ENCODE measurements at places on chromosomes 4 and X. TPM values are rescaled to one million over a fixed set of nuclear protein-coding genes. Genes with fewer than 3 reads are reported as not detected.

DNA sequence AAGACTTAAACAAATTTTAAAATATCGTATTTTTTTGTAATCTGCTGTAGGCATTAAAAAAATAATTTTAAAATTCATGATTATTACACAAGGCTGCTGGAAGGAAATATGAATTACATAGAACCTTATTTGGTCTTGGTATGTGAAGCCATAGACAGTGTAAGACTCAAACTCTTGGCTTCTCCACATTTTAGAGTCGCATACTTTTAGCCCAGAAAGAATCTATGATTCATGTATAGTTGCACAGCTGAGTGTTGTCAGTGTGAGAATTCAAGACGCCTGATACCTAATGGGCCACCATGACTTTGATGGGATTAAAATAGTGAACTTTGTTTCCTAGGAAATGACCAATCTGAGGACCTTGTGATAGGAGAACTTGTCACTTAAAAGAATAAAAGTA, 1.4 kb downstream of the INTU start:
- no peak for DNase-seq
- H3K4me1 ChIP-seq, result peaks cover 11% of the 10 kb centered on the region

GRCh38 chrX:116239944-116240840, 69.6 kb downstream of the AGTR2 start:
- no peaks in the 10 kb centered on the region for H3K36me3 ChIP-seq
- no peaks in the 10 kb centered on the region for H3K4me1 ChIP-seq
- H3K4me3 ChIP-seq, result no peak overlapping the region
- no peaks in the 10 kb centered on the region for H3K27me3 ChIP-seq

GRCh38 chrX:68332201-68332731, 101.0 kb downstream of the OPHN1 start:
- no peaks in the 10 kb centered on the region for H3K36me3 ChIP-seq
- DNase-seq, result peak; percentile 67
- peak overlapping the region; percentile 16 for H3K27ac ChIP-seq
- no peaks in the 10 kb centered on the region for H3K4me1 ChIP-seq
- no peak overlapping the region for H3K4me3 ChIP-seq

Gene ARMCX2
- total RNA-seq, result 53.9 TPM

Gene MAGEA11
- total RNA-seq, result not detected

Gene CFAP97
- 28.9 TPM for total RNA-seq
